SJSA1 (cell line): ENCODE measurements at places on chromosomes 11 and 22. TPM values are rescaled to one million over a fixed set of nuclear protein-coding genes. Genes with fewer than 3 reads are reported as not detected.

- peak; percentile 8 for DNase-seq
Measured at GRCh38 chr22:42114721-42115120, 15.9 kb downstream of the CYP2D6 start.

The PACSIN3 gene
- 18.8 and 23.2 TPM in 2 replicates for total RNA-seq

DNA sequence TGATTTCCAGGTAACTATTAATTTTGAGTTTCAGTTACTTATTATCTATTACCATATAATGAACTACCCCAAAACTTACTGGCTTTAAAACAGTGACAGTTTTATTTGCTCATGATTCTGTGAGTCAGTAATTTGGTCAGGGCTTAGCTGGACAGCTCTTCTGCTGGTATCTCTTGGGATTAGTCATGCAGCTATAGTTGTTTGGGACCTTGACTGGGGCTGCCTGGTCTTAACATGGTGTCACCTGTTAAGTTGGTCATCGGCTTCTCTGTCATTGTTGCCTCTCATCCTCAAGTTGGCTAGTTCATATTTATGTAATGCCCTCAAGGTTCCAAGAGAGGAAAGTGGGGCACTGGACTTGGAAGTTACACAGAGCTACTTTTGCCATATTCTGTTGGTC lies 177.5 kb downstream of the TMEM135 start:
- DNase-seq, result no peak

GRCh38 chr11:86849679-86850078 lies 49.3 kb downstream of the PRSS23 start:
- no peak for DNase-seq

The DUSP8 gene
- total RNA-seq, result 0.13 and 0.82 TPM in 2 replicates

GRCh38 chr11:74683279-74683871 lies 47.9 kb downstream of the CHRDL2 start:
- no peak for DNase-seq

The MRGPRX3 gene
- not detected in 2 replicates for total RNA-seq

GRCh38 chr11:42329929-42330565 lies 870.6 kb upstream of the LRRC4C start:
- no peak for DNase-seq
